Left ventricle myocardium inferior (tissue), 1 donor: ENCODE measurements at places on chromosomes 11 and 22.
A peak's percentile ranks its signal among the peaks of the same experiment; 100 is the strongest.

DNA sequence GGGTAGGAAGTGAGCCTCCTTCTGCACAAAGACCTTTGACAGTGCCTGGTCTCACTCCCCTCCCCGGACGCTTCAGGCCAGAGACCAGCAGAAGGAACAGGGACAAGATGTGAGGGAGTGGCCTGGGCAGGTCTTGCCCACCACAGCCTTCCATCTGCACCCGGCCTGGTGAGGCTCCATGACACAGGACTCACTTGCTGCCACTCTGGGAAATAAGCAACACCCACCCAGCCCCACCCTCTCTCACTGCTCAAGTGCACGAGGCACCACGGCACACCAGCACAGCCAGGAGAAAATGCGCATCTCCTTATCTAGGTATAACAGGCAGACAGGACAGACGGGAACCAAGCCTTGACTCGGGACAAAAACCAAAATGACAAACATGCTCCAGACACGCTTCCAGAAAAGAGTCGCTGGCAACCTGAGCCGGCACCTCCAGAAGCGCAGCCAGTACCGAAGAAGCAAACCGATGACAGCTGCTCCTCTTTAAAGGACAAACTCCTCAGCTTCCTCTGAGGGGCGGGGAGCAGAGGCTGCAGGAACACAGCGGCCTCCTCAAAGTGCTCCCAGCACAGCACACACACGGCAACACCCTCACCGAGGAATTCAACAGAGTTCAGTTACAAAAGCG lies 41.7 kb downstream of the BRD1 start:
- peak; percentile 13 for DNase-seq

GRCh38 chr22:46501701-46502100 lies 35.7 kb downstream of the CELSR1 start:
- DNase-seq, result no peak

- DNase-seq, result peak; percentile 31
These were observed 12.3 kb upstream of the ASRGL1 start for GRCh38 chr11:62324731-62325556.

GRCh38 chr22:23499845-23500500 lies 80.1 kb downstream of the IGLL1 start:
- DNase-seq, result no peak

DNA sequence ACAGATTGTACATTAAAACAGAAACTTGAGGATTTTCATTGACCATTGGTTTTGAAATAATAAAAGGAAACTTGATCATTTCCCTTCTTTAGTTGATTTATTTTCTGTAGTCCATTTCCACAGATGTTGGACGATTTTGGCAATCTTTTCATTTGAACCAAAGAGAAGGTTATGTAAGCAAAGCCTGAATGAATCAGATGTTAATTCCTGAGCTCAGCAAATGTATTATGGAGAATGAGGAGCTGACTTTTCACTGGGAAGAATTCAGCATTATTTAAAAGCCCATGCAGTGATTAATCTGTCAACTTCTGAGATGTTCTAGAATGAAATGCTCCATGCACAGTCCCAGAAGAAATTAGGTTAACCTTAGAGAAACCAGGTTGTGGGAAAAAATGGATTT lies 29.0 kb downstream of the ELMOD1 start:
- DNase-seq, result no peak

- DNase-seq, result no peak
These were observed 348.9 kb downstream of the NELL1 start for GRCh38 chr11:21018248-21018647.

GRCh38 chr11:134668076-134668475 lies 256.0 kb upstream of the B3GAT1 start:
- DNase-seq, result no peak

- DNase-seq, result no peak
These were observed 88.1 kb upstream of the NARS2 start for GRCh38 chr11:78662811-78663210.

- no peak for DNase-seq
These were observed 68.3 kb downstream of the CCDC83 start for GRCh38 chr11:85923455-85923854.

GRCh38 chr11:131877246-131877942 lies 507.0 kb downstream of the NTM start:
- DNase-seq, result no peak

- DNase-seq, result no peak
These were observed 11.4 kb upstream of the ARHGEF17 start for GRCh38 chr11:73296501-73297230.
